Purkinje cell (primary cell): ENCODE measurements at places on chromosomes 1 and 21. TPM values are rescaled to one million over a fixed set of nuclear protein-coding genes. Genes with fewer than 3 reads are reported as not detected.

The MYOM3 gene
- not detected in 2 replicates for polyA plus RNA-seq

The RIPPLY3 gene
- not detected in 2 replicates for polyA plus RNA-seq

The SMCP gene
- not detected in 2 replicates for polyA plus RNA-seq

The BSND gene
- not detected in 2 replicates for polyA plus RNA-seq

The DNAI4 gene
- polyA plus RNA-seq, result 7.1 and 13.6 TPM in 2 replicates

The UMODL1 gene
- 0.52 TPM in 1 of 2 replicates, not detected in the other for polyA plus RNA-seq
